Neural progenitor cell (in vitro differentiated cells): ENCODE measurements at places on chromosomes 6 and 20. TPM values are rescaled to one million over a fixed set of nuclear protein-coding genes. Genes with fewer than 3 reads are reported as not detected.

Gene ZBP1
- total RNA-seq = not detected in 2 replicates

Gene FITM2
- 1.4 and 1.9 TPM in 2 replicates for total RNA-seq

Gene TP53TG5
- 0.06 TPM in 1 of 2 replicates, not detected in the other for total RNA-seq

Gene SIRPG
- not detected in 2 replicates for total RNA-seq

Gene HRH3
- total RNA-seq = 0.09 and 1.7 TPM in 2 replicates

Gene DUSP15
- 0.45 and 1.1 TPM in 2 replicates for total RNA-seq

Gene MCCD1
- not detected in 2 replicates for total RNA-seq

- H3K4me3 ChIP-seq = no peak overlapping the region
- DNase-seq = no peak
- no peak overlapping the region for H3K27ac ChIP-seq
Observed at GRCh38 chr6:154030646-154031045, 8.4 kb upstream of the OPRM1 start.

- H3K36me3 ChIP-seq = no peaks in the 10 kb centered on the region
- H3K27me3 ChIP-seq = peaks cover 6% of the 10 kb centered on the region
- no peak overlapping the region for H3K4me3 ChIP-seq
- DNase-seq = peak; percentile 75
- no peaks in the 10 kb centered on the region for H3K4me1 ChIP-seq
- no peak overlapping the region for H3K27ac ChIP-seq
Observed at GRCh38 chr20:38321959-38322598, 18.1 kb downstream of the BPI start.

DNA sequence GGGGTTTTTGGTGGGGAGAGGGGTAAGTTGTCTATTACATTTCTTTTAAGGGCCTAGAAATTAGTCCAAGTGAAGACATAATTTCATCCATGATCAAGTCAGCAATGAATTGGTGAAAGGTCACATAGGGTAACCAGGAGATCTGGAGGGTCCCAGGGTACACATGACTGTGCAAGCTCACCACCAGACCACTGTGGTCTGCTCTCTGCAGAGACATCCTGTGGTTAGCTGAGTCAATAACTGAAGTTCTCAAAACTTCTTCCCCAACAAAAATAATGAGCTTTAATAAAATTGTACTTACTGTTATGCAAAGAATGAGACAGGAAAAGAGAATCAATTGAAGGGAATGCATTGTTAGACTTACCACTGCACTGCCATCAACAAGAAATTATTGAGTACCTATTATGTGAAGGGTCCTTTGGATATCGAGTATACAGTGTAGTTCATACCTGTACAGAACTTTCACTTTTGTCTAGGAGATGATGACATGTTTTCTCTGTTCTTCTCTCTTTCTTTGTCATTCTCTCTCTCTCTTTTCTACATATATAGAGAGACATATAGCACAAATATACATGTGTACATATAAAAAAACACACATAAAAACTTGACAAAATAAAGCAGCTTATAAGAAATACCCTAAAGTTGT, 209.8 kb downstream of the GJA1 start:
- H3K36me3 ChIP-seq = no peaks in the 10 kb centered on the region
- H3K27me3 ChIP-seq = no peaks in the 10 kb centered on the region
- no peak overlapping the region for H3K27ac ChIP-seq
- no peak for DNase-seq
- no peaks in the 10 kb centered on the region for H3K4me1 ChIP-seq

DNA sequence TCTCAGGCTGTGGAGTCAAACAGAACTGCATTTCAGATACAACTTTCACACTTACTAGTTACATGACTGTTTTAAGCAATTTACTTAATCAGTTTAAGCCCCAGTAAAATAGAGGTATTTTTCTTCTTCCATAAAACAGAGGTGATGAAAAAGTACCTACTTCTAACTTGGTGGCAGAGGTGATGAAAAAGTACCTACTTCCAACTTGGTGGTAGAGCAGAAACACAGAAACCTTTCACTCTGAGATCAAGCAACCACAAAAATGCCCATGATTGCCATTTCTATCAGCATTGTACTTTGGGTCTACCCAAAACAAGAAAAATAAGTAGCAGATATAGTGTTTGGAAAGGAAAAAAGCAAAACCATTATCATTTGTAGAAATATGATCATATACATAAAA, 148.7 kb downstream of the OPRM1 start:
- H3K27me3 ChIP-seq = no peaks in the 10 kb centered on the region
- DNase-seq = no peak
- H3K4me1 ChIP-seq = no peaks in the 10 kb centered on the region
- H3K36me3 ChIP-seq = no peaks in the 10 kb centered on the region
- no peak overlapping the region for H3K4me3 ChIP-seq
- no peak overlapping the region for H3K27ac ChIP-seq

- H3K27me3 ChIP-seq = no peaks in the 10 kb centered on the region
- DNase-seq = peak; percentile 44
- no peak overlapping the region for H3K27ac ChIP-seq
- H3K36me3 ChIP-seq = no peaks in the 10 kb centered on the region
- no peaks in the 10 kb centered on the region for H3K4me1 ChIP-seq
- H3K4me3 ChIP-seq = no peak overlapping the region
Observed at GRCh38 chr6:71383901-71384489, 95.4 kb downstream of the OGFRL1 start.

DNA sequence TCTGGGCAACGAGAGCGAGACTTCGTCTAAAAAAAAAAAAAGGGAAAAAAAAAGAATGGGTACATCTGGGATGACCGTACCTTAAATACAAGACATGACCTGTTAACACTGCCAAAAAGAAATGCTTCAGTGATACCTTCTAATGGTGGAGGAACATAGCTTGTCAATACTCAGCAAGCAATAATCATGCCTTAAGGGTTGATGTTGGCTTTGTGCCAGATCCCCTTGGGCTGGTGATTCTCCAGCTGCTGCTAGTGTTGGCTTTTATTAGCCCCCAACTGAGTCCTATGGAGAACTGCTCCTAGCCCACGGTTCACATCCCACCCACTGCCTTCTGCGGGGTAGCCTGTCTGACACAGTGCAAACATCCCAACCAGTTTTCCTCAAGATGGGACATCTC, 134.9 kb downstream of the PLCB1 start:
- no peaks in the 10 kb centered on the region for H3K4me1 ChIP-seq
- no peak overlapping the region for H3K27ac ChIP-seq
- no peaks in the 10 kb centered on the region for H3K36me3 ChIP-seq
- no peak overlapping the region for H3K4me3 ChIP-seq
- no peaks in the 10 kb centered on the region for H3K27me3 ChIP-seq

- peaks cover 33% of the 10 kb centered on the region for H3K4me1 ChIP-seq
- H3K27ac ChIP-seq = peak within 1 kb of the TSS; percentile 96
- no peaks in the 10 kb centered on the region for H3K27me3 ChIP-seq
- DNase-seq = peak; percentile 94
Observed at GRCh38 chr6:95577304-95578105, at the start of gene MANEA. MANEA (plus strand) TSS chr6:95577535; CDS start chr6:95586440, 8,905 bp downstream.

DNA sequence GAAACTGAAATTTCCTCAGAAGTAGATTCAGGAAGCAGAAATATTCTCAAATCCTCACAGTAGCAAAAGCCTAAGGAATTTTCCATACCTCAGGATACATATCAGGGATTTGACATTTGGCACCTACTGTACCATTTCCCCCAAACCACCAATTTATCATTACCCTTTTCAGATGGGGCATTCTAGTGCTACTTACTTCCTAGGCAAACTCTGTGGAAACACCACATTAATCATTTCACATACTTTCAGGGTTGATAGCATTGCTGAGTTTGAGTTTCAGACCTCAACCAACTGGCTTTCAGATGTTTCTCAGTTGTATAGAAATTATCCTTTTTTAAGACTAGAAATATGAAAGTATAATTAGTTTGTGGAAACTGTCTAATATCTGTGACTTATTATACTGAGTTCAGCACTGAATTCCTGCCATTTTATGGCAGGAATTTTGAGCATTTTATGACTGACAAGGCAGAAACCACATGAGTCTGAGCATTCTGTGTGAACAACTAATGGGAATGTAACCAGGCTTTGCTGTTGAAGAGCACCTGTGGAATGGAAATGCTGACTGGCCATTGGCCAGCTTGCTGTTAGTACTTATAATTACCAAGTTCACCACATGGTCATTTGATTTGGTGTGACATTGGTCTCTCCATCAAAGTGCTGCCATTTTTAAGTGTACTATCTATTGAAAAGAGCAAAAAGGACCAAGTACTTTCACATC, 35.1 kb upstream of the IRAK1BP1 start:
- no peak for DNase-seq
- H3K27me3 ChIP-seq = no peaks in the 10 kb centered on the region
- no peak overlapping the region for H3K4me3 ChIP-seq
- H3K27ac ChIP-seq = no peak overlapping the region
